ENCODE measurements at places on chromosomes 4 and X.

- no peak for DNase-seq
Measured at GRCh38 chrX:48489892-48490291, 13.9 kb downstream of the FTSJ1 start.

GRCh38 chrX:129556806-129557315, 16.8 kb downstream of the OCRL start:
- no peak for DNase-seq

DNA sequence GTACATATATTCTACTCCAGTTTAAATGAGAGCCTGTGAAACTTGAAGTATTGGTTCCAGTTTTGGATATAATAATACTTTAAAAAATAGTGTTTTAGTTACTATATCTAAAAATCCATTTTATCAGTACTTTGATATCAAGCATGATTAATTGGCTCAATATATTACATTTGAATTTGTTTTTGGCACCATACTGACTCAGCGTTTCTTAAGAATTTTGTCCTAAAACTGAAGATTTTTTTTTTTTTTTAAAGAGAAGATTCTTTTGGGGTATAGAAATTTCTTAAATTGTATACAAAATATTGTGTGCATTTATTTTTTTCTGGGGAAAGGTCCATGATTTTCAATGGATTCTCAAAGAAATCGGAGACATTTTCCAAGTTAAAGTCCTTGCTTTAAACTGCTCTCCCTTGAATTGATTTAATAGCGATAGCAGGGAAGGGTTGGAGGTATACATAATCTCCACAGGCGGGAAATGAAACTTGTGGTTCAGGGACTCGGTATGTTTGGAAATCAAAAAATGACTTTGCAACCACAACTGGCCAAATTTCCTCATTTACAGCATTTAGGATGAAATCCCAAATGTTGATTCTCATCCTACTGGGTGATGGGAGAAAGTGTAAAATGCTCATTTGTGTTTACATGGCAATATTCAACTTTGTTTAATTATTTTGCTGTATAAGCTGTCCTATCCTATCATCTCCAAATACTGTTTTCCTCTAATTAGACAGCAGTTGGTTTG, 62.3 kb downstream of the TMA16 start:
- no peak for DNase-seq

DNA sequence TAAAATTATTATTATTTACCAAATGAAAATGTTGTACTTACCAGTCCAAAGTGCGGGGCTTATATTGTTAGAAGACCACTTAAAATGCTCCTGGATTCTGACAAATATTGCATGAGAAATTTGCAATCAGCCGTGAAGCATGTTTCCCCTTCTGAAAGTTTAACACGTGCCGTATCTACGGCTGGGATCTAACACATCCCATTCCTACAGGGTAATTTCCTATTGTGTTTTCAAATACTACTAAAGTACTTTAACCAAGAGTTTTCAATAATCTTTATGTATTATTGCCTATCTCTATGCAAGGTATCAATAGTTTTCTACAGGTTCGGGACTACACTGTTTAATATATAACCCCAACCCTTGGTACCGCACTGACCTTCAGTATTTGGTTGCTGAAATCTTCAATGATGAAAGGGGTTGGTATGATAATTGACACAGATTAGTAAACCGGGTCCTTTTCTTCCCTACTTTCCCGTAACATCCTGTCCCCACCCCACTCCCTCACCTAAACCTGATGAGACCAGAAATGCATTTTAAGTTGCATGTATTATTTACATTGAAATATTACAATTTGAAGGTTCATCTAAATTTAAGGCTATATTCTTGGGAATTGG, 795 bp upstream of the BRWD3 start:
- peak; percentile 35 for DNase-seq

DNA sequence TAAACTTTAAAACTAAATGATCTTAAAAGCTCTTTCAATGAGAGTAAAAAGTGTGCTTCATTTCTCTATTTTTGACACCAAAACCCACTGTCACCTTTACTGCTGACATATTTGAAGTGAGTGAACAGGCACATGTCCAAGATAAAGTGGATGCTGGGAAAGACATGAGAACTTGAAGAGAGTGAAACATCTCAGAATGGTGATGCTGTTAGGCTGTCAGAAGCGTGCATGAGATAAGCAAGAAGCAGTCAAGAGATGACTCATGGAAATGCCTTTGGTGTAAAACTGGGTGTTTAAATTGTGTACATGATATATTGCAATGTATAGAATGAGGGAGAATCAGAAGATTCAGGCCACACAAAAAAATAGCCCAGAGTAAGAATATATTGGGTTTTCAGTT, 21.8 kb upstream of the GBA3 start:
- DNase-seq, result no peak

DNA sequence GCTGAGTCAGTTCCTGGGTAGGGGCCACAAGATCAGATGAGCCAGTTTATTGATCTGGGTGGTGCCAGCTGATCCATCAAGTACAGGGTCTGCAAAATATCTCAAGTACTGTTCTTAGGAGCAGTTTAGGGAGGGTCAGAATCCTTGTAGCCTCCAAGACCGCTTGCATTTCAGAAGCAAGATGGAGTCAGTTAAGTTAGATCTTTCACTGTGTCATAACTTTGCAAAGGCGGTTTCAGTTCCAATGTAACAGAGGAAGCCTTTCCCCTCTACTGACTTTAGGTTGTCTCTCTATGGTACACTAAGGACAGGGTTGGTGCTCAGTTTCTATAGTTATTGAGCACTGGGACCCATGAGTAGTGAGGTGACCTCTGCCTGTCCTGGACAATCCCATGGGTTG, 127.3 kb upstream of the WDR1 start:
- DNase-seq, result no peak

GRCh38 chr4:145755802-145756201, 75.9 kb downstream of the C4orf51 start:
- DNase-seq, result no peak

DNA sequence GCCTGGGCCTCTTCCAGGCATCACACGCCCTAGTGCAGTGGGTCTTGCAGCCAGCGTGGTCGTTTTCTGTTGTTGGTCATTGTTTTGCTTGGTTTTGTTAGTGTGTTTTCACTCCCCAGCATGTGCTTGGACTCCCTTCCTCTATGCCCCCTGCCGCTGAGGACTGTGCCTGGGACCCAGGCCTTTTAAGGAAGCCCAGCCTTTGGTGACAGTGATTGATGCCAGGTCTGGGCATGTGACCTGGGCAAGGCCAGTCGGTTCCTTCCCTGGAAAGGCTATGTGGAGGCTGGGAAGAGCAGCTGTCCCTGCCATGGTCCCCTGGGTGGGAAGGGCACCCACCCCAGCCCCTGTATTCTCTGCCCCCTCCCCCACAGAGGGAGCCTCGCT, 8.8 kb upstream of the GRPEL1 start:
- DNase-seq, result no peak

- DNase-seq, result no peak
Measured at GRCh38 chr4:18454349-18454748, 432.8 kb upstream of the LCORL start.

DNA sequence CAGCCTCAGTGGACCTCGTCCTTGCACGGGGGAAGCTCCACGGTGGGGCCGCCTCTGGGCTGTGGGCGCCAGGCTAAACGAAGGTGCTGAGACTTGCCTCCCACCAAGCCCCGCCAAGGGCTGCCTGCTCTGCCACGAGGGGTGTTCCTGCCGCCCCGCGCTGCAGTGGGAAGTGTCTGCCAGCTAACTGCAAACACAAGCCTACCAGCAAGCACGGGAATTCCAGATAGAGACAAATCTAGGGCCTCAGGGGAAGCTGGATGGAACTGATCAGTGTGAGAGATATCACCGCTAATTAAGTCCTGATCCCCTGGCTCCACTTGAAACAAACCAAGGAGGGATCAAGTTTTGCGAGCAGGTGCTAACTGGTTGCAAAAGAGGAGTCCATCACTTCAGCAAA, 181.6 kb upstream of the LEF1 start:
- no peak for DNase-seq

DNA sequence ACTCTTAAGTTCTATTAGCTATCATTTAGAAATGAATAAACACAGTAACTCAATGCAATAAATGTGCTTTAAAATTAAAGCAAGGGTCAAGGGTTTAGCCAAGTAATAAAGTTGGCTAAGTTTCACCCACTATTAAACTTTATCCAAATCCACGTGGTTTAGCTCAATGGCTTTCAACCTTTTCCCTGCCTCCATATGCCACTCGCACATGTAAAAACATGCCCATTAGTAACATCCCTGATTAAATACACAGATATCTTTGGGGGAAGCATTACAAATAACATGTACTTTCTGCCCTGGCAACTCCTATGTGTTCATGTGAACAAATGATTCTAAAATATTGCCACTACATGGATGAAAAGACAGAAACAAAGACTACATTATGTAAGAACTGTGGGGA, 130.8 kb downstream of the ZAR1 start:
- DNase-seq, result no peak

GRCh38 chrX:10160211-10160610, 3.4 kb downstream of the CLCN4 start:
- DNase-seq, result no peak

GRCh38 chr4:37693450-37694190, 7.4 kb upstream of the RELL1 start:
- peak; percentile 39 for DNase-seq

GRCh38 chrX:45811326-45811725, 610.6 kb upstream of the DIPK2B start:
- no peak for DNase-seq

DNA sequence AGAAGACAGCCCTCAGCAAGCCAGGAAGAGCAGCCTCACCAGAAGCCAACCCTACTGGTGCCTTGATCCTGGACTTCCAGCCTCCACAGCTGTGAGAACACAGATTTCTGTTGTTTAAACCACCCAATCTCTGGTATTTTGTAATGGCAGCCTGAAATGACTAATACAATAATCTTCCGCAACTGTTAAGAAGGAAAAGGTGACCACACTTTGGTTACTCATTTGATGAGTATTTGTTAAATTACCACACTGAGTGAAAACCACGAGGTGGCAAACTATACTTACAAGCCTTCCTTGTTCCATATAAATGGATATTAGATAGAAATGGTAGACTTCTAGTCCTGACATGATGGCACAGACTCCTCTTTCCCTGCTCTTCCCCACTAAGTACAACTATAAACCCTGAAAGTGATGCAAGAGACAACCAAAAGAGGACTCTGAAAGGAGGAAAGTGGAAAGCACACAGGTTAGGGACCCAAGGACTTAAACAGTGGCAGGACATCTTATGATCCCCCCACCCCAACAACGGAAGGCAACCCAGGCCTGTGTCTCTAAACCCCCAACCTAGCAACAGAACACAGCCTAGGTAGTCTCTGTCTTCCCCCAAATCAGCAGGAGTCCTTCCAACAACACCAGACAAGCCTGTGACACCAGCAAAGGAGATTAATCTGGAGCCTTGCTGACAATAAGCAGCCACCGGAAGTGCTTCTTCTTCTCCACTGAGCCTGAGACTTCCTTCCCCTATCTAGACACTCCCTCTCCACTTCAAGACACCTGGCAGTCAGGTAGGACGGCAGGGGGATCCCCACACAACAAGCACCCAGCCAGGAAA, 12.3 kb downstream of the ZNF182 start:
- DNase-seq, result peak; percentile 72

GRCh38 chr4:11079171-11079570, 349.5 kb downstream of the HS3ST1 start:
- DNase-seq, result no peak

DNA sequence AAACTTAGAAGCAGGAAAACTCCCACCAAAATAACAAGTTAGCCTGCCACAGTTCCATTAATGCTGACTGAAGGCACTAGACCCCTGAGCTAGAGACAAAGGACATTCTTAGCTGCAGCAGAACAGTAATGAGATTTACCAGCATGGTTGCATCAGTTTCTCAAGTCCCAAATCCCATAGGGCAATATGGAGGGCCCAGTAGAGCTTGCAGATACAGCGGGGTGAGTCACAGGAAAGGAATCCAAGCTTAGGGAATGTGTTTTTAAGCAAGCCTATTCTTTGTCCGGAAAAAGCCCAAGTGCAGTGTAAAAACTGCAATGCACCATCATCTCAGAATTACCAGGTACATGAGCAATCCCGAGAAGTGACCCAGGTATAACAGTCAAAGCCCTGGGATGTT, 51.3 kb upstream of the EXOC1L start:
- peak; percentile 85 for DNase-seq

DNA sequence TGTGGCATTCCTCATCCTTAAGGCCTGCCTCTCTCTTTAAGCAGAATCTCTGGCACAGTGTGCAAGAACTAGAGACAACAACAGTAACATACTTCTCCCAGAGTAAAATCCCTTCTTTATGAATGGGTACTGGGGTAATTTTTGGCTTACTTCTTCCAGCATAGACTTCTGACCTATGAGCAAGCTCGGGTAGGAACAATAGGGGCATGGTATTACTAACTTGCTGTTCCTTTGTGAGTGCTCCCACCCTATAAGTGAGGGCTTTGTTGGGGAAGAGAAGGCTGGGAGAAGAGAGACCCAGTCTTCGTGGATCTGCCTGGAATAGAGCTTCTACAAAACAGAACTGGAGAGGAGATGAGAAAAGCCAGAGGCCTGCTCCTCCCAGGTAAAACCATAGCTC, 30.2 kb downstream of the CLDN2 start:
- no peak for DNase-seq

DNA sequence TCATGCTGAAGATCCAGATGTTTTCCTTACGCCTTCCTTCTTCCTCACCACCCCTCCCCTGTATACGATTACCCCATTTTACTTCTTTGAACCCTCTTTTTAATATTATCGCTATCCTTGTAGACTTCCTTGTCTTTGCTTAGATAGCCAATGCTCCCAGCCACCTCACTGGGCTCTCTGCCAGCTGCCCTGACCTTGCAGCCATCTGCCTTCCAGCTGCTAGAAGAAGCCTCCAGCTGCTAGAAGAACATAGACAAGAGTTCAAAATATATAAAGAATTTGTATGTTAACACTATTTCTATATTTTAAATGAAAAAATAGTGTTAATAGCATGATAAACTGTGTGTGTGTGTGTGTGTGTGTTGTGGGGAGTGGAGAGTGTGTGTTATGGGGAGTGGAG, 374.7 kb downstream of the ANKRD50 start:
- DNase-seq, result no peak

- no peak for DNase-seq
Measured at GRCh38 chr4:2981256-2981819, 18.0 kb downstream of the GRK4 start.

- peak; percentile 35 for DNase-seq
Measured at GRCh38 chrX:123835661-123836371, 24.0 kb upstream of the XIAP start.

DNA sequence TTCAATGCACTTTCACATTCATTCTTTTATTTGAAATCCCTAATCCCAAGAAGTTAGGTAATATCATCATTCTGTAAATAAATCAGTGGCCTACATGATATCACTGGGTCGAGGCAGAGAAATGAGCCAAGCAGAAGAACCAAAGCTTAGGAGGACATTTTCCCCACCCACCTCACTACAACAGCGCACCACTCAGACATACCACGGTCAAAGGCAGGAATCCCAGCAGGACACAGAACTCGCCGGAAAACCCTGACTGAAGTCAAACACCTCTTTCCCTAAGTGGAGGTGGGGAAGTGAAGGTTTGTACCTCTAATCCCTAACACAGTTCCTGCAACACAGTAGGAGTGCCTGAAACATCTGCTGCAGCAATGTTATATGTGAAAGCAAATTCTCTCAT, 21.5 kb downstream of the RELL1 start:
- no peak for DNase-seq
